ENCODE measurements at places on chromosomes 7 and 10. TPM values are rescaled to one million over a fixed set of nuclear protein-coding genes. Genes with fewer than 3 reads are reported as not detected.

DNA sequence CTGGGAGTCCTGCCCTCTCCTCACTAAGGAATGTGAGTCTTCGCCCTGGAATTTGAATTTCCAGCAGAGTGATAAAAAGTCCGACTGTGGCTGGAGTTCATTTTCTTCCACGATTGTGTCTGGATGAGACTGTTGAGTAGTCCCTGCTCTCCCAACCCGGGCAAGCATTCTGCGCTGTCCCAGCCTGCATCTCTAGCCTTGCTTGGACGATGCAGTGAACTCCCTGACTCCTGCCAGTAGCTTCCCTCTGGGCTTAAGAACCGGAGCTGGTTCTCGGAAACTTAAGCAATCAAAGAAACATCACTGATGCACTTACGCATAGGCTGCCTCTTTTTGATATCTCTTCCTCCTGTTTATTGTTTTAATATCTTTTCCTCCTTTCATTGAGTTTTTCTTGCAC, 116.0 kb upstream of the FZD8 start:
- no peak for DNase-seq

PSD gene
- total RNA-seq, result 1.3 TPM

DNA sequence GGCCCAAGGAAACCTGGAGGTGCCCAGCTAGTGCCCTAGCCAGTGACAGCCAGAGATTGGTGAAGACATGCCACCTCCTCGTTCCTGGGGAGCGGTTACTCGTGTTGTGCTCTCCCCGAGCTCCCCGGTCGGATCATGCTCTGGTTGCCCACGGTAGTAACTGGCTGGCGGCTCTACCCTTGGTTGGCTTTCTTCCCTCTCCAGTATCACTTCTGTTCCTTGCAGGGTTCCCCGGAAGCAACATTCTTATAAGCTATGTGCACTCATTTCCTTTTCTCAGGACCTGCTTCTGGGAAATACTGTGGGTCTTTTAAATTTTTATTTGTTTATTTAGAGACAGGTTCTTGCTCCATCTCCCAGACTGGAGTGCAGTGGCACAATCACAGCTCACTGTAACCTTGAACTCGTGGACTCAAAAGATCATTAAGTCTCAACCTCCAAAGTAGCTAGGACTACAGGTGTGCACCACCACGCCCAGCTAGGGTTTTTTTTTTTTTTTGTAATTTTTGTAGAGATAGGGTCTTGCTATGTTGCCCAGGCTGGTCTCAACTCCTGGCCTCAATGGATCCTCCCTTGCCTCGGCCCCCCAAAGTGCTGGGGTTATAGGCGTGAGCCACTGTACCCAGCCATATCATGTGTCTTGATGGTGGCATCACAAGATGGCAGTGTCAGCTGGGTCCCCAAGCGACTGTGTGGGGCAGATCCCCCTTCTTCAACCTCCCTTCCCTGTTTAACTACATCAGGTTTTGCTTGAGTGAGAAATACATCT, 6.9 kb upstream of the CALHM1 start:
- no peak for DNase-seq

- no peak for DNase-seq
These were observed 184.4 kb downstream of the MDFIC start for GRCh38 chr7:115106316-115106715.

DNA sequence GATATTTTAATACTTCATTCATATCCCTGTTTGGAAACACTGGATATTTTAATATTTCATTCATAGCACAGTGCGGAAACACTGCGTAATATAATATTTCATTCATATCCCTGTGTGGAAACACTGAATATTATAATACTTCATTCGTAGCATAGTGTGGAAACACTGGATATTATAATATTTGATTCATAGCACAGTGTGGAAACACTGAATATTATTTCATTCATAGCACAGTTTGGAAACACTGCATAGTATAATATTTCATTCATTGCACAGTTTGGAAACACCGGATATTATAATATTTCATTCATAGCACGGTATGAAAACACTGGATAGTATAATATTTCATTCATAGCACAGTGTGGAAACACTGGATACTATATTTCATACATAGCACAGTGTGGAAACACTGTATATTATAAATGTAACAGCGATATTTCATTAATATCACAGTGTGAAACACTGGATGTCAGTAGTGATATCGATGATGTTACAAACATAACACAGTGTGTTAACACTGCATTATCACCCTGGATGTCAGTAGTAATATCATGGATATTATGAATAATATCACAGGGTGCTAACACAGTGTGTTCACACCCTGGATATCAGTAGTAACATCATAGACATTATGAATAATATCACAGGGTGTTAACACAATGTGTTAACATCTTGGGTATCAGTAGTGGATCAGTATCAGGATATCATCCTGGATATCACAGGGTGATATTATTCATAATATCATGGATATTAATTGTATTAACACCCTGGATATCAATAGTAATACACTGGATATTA, 2.9 kb upstream of the TMEM225B start:
- DNase-seq, result no peak

GRCh38 chr7:15621468-15621867, 59.7 kb upstream of the AGMO start:
- no peak for DNase-seq

DNA sequence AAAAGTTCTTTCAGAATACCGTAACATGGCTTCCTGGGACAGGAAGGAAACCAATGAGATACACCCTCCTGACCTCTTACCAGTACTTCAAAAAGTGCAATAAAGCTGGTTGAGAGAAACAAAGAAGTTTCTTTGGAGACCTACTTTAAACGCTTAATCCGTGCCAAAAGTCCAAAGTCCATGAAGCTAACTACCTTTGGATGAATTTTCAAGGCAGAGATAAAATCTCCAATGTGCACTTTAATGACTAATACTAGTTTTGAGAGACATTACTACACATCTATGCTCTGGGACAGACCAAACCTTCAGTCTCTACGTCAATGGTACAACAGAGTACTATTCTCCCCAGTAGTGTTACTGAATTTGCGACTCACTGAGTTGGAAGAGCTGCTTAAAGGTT, 46.1 kb downstream of the UBE2H start:
- no peak for DNase-seq

GRCh38 chr7:48419401-48419800, 248.1 kb downstream of the ABCA13 start:
- DNase-seq, result no peak

Data from HT1080 (cell line).